COLO829 (cell line): ENCODE measurements at places on chromosomes 2 and 18.

DNA sequence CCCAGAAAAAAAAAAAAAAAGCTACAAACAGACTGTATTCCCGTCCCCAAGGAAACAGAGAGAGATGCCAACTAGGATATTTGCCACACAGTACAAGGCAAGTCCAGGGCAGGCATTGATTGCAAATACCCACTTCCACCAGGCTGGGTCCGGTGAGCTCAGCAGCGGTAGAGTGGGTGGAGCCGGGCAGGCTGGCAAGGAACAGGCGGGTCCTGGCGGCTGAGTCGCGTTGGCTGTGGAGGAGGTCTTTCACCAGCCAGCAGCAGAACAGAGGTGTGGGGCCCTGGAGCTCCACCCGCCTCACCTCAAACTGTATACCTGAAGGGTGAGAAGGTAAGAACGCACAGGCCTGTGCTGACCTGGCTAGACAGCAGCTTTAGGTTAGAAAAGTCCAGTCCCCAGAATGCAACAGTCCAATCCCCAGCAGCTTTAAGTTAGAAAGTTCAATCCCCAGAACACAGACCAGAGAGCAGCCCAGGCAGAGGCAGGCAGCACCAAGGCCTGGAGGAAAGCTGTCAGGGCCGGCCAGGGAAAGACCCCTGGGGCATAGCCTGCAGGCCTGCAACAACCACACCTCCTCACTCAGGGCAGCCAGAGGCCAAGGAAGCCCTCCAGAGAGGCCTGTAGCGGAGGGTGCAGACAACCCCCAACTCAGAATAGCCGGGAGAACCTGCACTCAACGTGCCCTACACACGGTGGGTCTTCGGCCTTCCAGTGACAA lies 21.9 kb upstream of the MTERF4 start:
- DNase-seq = no peak

DNA sequence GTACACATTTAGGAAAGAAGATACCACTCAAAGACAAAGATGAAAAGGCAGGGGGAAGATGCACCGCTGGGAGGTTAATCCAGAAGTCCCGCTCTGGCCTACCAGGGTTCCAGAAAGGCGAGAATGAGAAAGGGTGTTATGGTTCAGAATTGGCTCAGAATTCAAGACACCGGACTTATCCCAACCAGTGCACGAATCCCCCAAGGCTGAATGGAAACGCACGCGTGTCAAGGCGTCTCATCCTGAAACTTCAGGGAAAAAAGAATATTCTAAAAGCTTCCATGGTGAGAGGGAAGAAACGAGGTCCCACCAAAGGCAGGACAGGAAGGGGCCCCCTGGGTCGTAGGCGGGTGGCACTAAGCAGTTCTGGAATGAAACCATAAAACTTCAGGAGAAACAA lies 71.9 kb downstream of the SLC66A2 start:
- no peak for DNase-seq

- peak; percentile 20 for DNase-seq
Measured at GRCh38 chr2:86216575-86217555, 17.6 kb downstream of the MRPL35 start.

DNA sequence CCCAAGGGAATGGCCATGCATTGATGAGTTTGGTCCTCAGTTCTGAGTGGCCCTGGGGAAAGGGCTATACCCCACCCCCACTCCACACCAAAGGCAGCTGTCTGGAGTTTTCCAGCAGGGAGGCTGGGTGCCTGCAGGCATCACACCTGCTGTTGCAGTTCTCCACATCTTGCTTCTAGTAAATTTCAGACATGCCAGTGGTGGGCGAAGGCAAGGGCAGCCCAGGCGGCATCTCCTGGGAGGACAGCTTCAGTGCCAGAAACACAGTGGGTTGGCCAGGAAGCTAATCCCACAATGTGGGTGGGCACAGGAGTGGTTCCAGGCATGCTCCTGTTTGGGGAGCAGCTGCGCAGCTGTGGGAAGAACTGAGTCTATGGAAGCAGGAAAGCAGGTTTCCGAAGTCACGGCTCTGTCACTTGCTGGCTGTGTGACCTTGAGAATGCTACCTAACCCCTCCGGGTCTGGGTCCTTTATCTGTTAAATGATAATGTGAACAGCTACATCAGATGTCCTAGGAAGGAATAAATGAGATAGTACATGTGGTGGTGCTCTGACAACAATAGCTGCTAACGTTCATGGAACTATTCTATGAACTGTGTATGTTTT lies 84.6 kb upstream of the SPTBN1 start:
- DNase-seq = no peak

- no peak for DNase-seq
Measured at GRCh38 chr2:230905448-230906421, 19.3 kb downstream of the GPR55 start.

GRCh38 chr18:37156330-37156942 lies 327.5 kb downstream of the KIAA1328 start:
- no peak for DNase-seq

DNA sequence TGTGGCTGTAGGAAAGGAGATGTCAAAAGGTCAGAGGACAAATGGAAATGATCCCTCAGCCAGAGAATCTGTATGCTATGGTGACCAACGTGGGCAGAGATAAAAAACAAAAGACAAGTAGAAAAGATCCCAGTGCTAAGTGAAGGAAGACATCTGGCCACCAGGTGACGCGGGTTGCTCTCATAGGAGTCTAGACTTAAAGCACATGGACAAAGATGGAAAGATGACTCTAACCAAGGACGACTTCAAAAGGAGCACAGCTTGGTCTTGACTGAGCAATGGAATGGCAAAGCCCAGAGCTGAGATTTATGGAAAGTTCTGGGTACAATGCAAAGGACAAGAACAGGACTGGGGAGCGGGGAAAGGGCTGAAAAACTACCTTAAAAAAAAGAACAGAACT lies 96.8 kb downstream of the CLIP4 start:
- DNase-seq = no peak

GRCh38 chr18:36337679-36338402 lies 40.3 kb downstream of the FHOD3 start:
- no peak for DNase-seq

GRCh38 chr18:79794846-79795245 lies 2.9 kb upstream of the KCNG2 start:
- no peak for DNase-seq

GRCh38 chr2:203498161-203498560 lies 36.9 kb downstream of the RAPH1 start:
- DNase-seq = peak; percentile 60

DNA sequence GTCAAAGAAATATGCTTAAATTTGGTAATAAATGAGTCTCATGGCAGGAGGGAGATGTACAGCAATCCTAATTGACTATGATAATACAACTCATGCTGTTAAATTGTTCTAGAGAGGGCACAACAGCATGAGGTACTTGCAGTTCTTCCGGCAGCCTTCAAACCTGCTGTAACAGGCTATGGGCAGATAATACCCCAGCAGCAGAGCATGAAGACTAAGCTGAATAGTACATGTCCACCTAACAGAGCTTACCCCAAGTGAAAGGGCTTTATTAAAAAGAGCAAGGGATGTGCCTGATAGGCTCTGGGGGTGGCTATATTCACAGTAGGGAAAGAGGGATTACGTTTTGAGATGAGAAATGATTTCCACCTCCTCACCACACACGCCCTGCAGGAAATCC lies 28.9 kb downstream of the MRO start:
- no peak for DNase-seq

DNA sequence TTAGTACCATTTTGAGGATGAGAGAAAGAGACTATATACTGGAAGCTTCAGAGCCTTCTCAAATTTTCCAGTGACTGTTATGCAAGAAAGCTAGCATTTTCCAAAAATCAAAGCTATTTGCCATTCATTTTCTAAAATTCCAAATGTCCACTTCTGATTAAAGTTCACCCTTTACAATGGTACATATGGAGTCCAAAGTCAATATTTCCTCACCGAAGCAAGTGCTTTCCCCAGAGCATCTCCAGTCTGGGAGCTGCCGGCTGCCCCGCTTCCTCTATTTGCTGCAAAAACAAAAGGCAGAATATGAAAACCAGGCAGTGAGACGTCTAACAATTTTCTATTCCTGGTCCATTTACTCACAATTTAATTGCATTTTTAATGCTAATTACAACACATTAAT lies 302.0 kb upstream of the CCDC68 start:
- DNase-seq = no peak

- DNase-seq = no peak
Measured at GRCh38 chr18:63082366-63083019, 237.1 kb downstream of the BCL2 start.

DNA sequence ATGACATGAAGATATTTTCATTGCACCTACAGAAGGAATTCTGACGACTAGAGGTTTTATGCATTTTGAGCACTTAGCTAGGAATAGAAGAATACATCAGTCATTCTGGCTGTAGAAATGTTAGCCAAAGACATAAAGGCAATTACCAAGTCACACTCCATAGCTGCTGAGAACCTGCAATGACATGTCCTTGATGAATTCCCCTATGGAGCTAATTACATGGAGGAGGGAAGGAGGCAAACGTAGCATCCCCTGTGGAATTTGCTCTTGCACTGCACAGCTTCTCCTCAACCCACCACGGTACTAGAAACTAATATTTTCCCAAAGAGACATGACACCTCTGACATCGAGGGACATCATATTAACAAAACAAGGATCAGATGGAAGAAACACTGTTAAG lies 174.0 kb upstream of the SESTD1 start:
- no peak for DNase-seq

DNA sequence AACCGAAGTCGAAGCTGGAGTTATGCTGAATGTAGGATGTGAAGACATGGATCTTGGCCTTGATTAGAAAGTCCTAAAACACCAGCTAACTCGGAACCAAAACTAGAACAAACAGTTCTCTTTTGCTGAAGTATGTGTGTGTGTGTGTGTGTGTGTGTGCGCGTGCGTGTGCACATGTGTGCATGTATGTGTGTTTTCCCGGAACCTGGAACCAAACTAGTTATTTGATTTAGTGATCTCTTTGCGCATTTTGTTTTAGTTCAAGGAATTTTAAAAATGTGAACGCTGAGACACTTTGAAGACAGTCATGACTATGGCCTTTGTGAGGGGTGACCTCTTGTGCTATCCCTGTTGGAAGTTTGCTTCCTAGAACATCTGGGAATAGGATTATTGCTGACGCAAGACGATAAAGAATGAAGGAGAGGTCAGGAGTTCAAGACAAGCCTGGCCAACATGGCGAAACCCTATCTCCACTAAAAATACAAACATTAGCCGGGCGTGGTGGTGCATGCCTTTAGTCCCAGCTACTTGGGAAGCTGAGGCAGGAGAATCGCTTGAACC lies 23.8 kb downstream of the FHL2 start:
- DNase-seq = peak; percentile 42

DNA sequence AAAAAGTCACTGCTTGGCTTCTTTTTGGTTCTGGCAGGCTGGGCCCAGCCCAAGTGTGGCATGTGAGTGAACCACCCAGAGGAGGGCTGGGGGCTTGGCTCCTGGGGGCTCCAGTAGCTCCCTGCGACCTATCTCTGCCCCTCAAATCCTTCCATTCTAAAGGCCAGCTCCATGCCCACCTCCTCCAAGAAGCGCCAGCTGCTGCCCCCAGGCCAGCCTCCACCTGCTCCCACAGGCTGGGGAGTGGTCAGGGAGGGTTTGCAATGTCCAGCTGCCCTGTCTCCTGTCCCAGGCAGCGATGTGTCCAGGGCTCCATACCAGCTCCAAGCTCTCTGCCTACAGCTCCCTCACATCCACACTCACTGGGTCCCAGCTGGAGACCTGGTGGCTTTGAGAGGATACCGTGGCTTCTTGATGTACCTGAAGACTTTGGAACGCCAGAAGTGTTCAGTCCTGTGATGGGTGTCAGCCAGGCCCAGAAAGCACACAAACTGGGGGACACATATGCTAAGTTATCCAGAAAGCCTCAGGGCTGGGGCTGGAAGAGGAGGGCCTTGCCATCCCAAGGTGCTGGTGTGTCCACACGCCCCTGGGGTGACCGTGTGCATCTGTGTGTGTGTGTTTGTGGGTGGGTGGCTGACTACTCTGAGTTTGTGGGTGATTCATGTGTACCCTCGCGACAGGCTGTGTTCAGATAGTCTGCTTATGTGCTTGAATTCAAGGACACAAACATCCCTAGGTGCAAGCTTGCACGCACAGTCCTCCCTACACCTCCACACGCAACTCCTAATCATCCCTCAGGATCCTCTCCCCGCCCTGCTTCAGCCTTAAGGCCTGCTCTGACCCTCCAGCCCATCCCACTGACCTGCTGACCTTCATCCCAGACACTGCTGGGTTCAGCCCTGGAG lies 33.4 kb downstream of the ZFP36L2 start:
- DNase-seq = no peak

DNA sequence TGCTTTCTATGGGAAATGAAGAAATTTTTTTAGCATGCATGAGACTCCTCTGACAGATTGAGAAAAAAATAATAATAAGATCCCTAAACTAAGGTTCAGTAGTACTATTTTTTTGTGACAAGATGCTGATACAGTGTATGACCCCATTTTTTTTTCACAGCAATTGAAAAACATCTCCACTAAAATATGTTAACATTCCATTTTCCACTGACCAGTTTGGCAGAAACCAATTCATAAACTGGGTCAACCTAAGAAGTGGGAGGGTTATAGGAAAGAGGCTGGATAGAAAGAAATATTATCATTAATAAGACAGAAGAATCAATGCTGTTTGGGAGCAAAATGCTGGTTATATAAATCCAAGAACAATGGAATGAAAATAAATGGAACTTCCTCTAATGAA lies 182.7 kb downstream of the ANTXR1 start:
- no peak for DNase-seq

- DNase-seq = no peak
Measured at GRCh38 chr2:73821227-73821626, 7.5 kb upstream of the STAMBP start.

DNA sequence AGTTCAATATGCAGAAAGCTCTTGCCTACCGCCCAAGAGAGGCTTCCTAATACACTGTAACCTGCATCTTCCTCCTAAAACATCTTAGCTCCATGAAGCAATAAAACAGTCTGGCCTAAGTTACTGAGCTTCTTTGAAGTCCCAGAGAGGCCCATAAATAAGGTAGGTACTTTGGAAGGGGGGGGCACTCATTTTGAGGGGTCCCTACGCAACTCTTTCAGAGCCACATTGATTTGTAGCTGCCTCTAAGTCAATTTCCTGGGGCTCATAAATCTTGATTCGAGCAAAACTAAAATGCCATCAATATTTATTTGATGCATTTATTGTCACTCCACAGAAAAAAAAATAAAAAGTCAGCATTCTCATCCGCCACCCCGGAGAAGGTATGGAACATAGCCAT lies 60.4 kb upstream of the SIX2 start:
- DNase-seq = no peak

DNA sequence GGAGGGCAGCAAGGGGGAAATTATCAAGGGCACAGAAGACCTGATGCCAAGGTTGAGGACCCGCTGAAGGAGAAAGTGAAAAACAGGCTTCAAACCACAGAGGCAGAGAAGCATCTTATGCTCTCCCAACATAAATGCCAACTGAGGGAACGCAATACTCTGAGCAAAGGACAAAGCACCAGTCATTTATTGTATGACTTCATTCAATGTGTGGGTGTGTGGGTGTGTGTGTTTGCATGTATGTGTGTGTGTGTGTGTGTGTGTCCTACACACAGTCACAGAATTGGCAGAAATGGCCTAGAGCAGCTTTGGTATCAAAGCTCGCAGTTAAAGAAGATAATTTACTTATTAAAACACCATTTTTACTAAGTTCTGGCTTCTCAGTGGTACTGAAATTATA lies 51.4 kb downstream of the UXS1 start:
- no peak for DNase-seq

GRCh38 chr2:209900638-209901037 lies 101.8 kb upstream of the RPE start:
- DNase-seq = no peak
